ENCODE measurements at places on chromosomes 6 and 20. TPM values are rescaled to one million over a fixed set of nuclear protein-coding genes. Genes with fewer than 3 reads are reported as not detected.

PM20D2 gene
- total RNA-seq: 23.5 TPM

ZSCAN31 gene
- 8.3 TPM for total RNA-seq

FAM162B gene
- total RNA-seq: 6.2 TPM

CRISP3 gene
- not detected for total RNA-seq

SLC17A1 gene
- not detected for total RNA-seq

VGLL2 gene
- not detected for total RNA-seq

DEFB132 gene
- total RNA-seq: not detected

CPNE5 gene
- 13.1 TPM for total RNA-seq

DPPA5 gene
- not detected for total RNA-seq

SOX4 gene
- 25.2 TPM for total RNA-seq

IP6K3 gene
- total RNA-seq: 1.0 TPM

ZNF831 gene
- 0.68 TPM for total RNA-seq

CASS4 gene
- total RNA-seq: 3.4 TPM

PPP1R14C gene
- 0.18 TPM for total RNA-seq

RBCK1 gene
- total RNA-seq: 52.8 TPM

TP53TG5 gene
- 0.66 TPM for total RNA-seq

PTK6 gene
- total RNA-seq: 0.30 TPM

UCKL1 gene
- 27.2 TPM for total RNA-seq

TM9SF4 gene
- total RNA-seq: 35.8 TPM

RGS17 gene
- 2.2 TPM for total RNA-seq

RSPH3 gene
- total RNA-seq: 4.9 TPM

PRPH2 gene
- total RNA-seq: 1.4 TPM

CYB5R4 gene
- 19.4 TPM for total RNA-seq

THEMIS gene
- 1.7 TPM for total RNA-seq

KLHDC3 gene
- 61.7 TPM for total RNA-seq

OPRM1 gene
- not detected for total RNA-seq

ACTL10 gene
- total RNA-seq: 1.2 TPM

SLPI gene
- total RNA-seq: 41.2 TPM

BPIFB4 gene
- total RNA-seq: not detected

RAD21L1 gene
- total RNA-seq: not detected

CEP85L gene
- 17.2 TPM for total RNA-seq

MOCS1 gene
- total RNA-seq: 39.0 TPM

BMP2 gene
- total RNA-seq: 15.9 TPM

C20orf144 gene
- total RNA-seq: not detected

ZBTB46 gene
- total RNA-seq: 17.4 TPM

SCGN gene
- total RNA-seq: not detected

TSPO2 gene
- total RNA-seq: not detected

PLAGL1 gene
- total RNA-seq: 65.5 TPM

HFE gene
- total RNA-seq: 17.9 TPM

BTNL2 gene
- not detected for total RNA-seq

SPDEF gene
- total RNA-seq: 0.23 TPM

OTOR gene
- not detected for total RNA-seq

TCP11 gene
- total RNA-seq: 0.36 TPM

VSX1 gene
- total RNA-seq: not detected

RBM24 gene
- total RNA-seq: 6.1 TPM

TJAP1 gene
- total RNA-seq: 35.5 TPM

GFRA4 gene
- not detected for total RNA-seq

GHRH gene
- not detected for total RNA-seq

GPR6 gene
- total RNA-seq: not detected

KCNQ5 gene
- 8.1 TPM for total RNA-seq

POM121L2 gene
- not detected for total RNA-seq

RSPH4A gene
- total RNA-seq: 0.48 TPM

APOBEC2 gene
- total RNA-seq: not detected

TXLNB gene
- total RNA-seq: 3.4 TPM

REM1 gene
- 13.9 TPM for total RNA-seq

PIGT gene
- 113 TPM for total RNA-seq

BPIFA1 gene
- total RNA-seq: not detected

FOXC1 gene
- 88.8 TPM for total RNA-seq

MED20 gene
- 11.7 TPM for total RNA-seq

TBXT gene
- not detected for total RNA-seq

Measured in aorta (tissue), 5 donors.